Stimulated activated CD8-positive, alpha-beta memory T cell treated with anti-CD3 and anti-CD28 coated beads, Interleukin-7, amount 100 ng/mL, for 48 hours (primary cell): ENCODE measurements at places on chromosomes 3 and 15.

DNA sequence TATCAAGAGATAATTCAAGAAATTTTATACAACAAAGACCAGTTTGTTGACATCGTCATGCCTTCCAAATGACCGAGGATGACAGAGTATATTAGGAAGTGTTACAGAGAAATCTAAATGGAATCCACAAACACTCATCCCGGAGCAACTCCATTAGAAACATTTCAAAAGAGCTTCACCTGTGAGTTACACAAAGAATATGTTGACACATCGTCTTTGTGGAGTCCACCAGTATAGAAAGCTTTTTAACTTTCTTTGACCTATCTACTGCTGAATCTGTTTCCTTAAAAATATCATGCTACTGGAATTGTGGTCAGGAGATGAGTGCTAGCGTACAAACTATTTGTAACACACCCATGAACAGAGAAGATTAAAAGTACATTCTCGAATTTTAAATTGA lies 130.4 kb downstream of the SUCLG2 start:
- no peak for DNase-seq

DNA sequence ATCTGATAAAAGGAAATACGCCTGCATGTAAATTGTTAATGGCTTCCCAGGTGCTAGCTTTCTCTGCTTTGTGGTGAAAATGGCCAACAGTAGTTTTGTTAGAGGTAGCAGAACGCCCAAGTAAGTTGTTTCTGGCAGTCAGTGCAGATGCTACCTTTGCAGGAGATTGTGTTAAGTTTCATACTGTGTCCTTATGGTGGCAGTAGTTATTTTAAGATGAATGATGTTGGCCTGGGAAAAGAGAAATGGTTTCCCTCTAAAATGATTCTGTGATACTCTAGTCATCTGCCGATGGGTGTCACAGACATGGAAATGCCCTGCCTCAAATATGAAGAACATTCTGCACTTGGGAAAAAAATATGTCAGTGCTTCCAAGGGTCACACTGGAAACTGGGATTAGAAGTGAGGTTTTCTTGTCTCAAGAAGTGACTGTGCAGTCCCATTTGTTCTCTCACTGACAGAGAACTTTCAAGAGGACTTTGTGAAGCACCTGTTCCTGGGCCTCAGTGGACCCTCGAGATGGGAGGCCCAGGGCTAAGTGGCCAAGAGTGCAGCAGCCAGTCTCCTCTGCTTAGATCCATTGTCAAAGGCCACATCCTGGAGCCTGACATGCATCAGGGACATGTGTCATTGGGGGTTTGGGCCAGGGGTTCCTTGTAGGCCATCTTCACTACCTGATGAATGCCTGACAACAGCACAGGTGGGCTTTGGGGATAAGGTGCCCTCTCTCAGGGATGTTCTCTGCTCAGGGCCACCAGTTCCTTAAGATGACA lies 393.3 kb downstream of the CACNA2D3 start:
- DNase-seq: no peak

GRCh38 chr3:159919873-159920272 lies 68.8 kb upstream of the IL12A start:
- no peak for DNase-seq

DNA sequence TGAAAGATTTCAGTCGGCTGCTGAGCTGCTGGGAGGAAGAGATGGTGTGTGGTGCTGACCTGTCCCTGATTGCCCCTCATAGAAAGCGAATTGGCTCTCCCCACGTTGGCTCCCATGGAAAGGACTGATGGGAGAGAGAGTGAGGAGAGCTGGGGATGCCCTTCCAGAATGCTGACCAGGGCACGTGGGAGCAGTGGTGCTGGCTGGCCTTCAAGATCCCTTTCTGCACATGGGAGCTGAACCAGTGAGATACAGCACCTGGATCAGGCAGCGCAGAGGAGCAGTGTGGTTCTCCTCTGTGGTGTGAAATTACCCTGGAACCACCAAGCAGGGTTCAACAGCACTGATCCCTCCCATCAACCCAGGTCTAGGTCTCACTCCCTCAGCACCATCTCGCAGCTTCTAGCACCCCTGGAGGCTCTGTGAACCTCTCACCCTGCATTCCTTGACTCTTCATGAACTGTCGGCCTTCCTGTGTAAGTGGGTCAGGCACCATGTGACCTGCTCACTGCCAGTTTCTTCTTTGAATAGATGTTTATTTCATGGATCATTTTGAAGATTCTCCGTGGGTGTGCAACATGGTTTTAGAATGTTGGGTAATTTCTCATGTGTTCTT lies 55.7 kb downstream of the CACNA1D start:
- no peak for DNase-seq
